SJSA1 (cell line): ENCODE measurements at places on chromosomes 5 and 9.

DNA sequence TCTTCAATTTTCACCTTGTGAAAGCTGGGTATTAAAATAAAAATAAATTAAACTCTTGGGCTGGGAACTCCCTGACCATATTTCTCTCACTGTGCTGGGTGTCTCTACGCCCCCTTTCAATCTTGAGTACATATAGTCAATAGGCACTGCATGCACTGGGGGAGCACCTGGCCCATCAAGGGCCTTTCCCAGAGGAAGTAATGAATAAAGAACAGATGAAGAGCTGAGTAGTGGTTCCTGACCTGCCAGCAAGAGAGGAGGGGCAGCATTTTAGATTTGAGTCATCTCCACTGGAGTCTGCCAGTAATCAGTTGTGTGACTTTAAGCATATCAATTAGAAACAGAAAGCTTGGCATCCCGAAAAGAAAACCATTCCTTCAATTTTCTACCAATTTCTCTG, 6.2 kb downstream of the MAPKAP1 start:
- no peak for DNase-seq

GRCh38 chr9:77916410-77916819, 115.2 kb downstream of the GNAQ start:
- no peak for DNase-seq

DNA sequence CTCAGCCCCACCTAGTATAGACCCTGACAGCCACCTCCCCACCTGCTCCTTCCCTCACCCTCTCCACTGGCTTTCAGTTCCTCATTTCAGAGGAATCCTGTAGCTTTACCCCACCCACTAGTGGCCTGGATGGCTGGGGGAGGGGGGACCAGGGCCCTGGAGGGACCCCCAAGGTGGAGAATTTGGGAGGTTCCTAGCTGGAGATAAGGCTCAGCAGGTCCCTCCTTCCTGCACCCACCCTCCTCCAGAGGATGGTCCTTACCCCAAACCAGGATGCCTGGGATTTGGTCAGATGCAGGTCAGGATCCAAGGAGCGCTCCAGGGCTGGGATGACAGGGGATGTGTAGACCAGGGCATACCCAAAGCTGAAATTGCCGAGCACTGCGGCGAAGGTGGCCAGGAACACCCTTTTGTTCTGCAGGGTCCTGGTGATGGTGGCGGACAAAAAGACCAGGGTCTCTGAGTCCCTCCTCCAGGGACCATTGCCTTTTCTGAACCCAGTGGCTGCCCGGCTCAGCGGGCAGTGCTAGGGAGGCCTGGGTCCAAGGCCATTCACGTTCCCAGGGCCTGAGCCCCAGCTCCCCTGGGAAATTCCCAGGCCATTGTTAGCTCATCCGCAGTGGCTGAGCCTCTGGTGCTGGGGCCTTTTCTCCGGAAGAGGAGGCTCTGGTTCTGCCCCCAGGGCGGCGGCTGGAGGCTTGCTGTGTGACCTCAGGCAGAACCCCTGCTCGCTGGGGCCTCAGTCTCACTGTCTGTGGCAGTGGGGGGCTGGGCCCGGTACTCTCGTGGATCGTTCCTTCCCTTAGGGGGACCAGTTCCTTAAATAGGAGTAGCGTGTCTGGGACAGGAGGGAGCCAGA, 678 bp downstream of the SLC2A6 start:
- DNase-seq = peak; percentile 74

GRCh38 chr5:148953711-148954110, 109.2 kb downstream of the SH3TC2 start:
- no peak for DNase-seq

- DNase-seq = no peak
Measured at GRCh38 chr5:39148983-39149534, 70.3 kb downstream of the FYB1 start.

- no peak for DNase-seq
Measured at GRCh38 chr5:176889321-176890280, 9.5 kb downstream of the HK3 start.
